ENCODE measurements at places on chromosomes 1 and 21. TPM values are rescaled to one million over a fixed set of nuclear protein-coding genes. Genes with fewer than 3 reads are reported as not detected.

GRCh38 chr1:94820936-94821335 is 779 bp downstream of the SLC44A3 start:
- no peak for DNase-seq

DNA sequence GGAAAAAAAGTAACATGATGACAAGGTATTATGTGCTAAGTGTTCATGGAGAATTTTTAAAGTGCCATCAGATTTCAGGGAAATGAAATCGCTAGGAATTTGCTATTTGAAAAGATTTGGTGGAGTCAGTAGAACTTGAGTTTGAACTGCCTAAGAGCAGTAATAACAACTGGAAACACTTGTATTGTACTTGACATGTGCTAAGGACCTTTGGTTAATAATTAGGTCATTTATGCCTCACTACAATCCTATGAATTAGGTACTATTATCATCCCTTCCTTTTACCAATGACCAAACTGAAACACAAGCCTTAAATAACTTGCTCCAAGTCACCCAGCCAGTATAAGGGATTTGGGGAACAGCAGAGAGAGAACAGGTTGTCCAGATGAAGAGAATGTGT is 133.4 kb downstream of the NTNG1 start:
- DNase-seq = no peak

- DNase-seq = no peak
Observed at GRCh38 chr21:19197950-19198349, 794.4 kb upstream of the TMPRSS15 start.

DNA sequence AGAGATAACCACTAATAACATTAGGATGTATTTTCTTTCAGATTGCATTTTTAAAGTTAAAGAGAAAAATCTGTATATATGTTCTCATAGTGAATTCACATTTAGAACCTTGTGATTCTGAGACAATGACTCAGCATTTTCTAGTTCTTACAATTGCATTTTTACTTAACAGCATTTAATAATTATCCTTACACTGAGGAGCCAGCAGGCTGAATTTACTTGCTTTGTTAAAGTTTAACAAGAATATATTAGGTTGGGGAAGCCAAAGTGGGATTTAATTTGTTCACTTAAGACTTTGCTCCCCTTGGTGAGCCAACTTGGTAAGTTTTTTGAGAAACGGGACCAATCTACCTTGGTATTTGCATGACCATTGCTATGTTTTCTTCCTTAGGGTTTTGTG is 4.5 kb downstream of the PATJ start:
- DNase-seq = peak; percentile 25

GRCh38 chr1:248306103-248306502 is 2.9 kb upstream of the OR2T12 start:
- DNase-seq = no peak

DNA sequence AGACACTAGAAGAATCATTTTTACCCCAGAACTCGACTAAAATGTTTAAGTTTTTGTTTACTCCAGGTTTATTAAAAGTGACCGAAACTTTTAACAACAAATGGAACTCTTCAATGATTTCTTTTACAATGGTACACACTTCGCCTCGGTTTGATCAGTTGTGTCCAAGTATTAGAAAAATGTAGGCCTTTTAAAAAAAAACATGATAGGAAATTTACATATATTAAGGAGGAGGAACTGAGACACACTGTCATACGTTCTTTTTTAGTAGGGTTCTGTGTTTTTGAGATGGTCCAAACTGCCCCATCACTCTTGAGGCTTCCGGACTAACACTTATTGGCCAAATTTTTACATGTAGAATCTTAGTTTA is 1.3 kb downstream of the PRDM2 start:
- DNase-seq = no peak

- DNase-seq = peak; percentile 9
Observed at GRCh38 chr1:160416369-160416768, 16.0 kb downstream of the VANGL2 start.

The OR1C1 gene
- not detected for total RNA-seq

GRCh38 chr1:30966690-30967369 is 58.3 kb upstream of the SDC3 start:
- peak; percentile 83 for DNase-seq

- no peak for DNase-seq
Observed at GRCh38 chr1:56774067-56774609, 45.1 kb downstream of the FYB2 start.

DNA sequence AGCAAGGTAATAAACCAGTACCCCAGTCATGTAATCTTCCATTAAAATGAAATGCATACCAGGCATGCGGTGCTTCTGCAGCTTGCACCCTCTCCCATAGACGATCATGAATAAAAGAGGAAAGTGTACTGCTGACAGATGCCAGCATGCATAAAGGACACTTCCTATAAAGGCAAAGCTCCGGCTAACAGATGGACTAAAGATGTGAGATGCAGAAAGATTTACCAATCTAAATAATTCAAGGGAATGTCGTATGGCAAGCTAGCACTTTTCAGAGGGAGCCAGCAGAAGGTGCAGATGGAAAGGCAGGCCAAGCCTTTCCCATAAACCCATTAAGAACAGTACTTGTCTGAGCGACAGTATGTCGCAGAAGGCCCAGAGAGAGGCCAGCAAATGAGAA is 542.0 kb downstream of the NUF2 start:
- DNase-seq = no peak

DNA sequence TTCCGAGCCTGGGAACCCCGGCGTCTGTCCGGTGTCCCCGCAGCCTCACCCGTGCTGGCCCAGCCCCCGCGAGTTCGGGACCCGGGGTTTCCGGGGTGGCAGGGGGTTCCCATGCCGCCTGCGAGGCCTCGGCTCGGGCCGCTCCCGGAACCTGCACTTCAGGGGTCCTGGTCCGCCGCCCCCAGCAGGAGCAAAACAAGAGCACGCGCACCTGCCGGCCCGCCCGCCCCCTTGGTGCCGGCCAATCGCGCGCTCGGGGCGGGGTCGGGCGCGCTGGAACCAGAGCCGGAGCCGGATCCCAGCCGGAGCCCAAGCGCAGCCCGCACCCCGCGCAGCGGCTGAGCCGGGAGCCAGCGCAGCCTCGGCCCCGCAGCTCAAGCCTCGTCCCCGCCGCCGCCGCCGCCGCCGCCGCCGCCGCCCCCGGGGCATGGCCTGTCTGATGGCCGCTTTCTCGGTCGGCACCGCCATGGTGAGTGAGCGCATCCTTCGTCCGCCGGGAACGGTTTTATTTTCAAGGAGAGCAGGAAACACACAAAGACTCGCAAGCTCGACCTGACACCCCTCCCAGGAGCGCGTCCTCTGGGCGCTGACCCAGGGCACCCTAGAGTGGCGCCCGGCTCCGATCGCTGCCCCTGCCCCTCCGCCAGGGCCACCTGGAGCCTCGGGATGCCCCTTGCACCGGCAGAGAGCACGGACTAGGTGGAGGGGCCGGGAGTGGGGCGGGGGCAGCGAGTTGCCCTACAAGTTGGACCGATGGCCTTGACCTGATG is at the start of gene ABCG1:
Gene ABCG1, plus strand, starts transcription at position 305 of the 770 bp plus-strand sequence. Its CDS starts 123 bp downstream, at position 428.
- no peak for DNase-seq

The SGIP1 gene
- 98.9 TPM for total RNA-seq

GRCh38 chr1:110084227-110085078 is 14.0 kb upstream of the ALX3 start:
- DNase-seq = peak; percentile 57

DNA sequence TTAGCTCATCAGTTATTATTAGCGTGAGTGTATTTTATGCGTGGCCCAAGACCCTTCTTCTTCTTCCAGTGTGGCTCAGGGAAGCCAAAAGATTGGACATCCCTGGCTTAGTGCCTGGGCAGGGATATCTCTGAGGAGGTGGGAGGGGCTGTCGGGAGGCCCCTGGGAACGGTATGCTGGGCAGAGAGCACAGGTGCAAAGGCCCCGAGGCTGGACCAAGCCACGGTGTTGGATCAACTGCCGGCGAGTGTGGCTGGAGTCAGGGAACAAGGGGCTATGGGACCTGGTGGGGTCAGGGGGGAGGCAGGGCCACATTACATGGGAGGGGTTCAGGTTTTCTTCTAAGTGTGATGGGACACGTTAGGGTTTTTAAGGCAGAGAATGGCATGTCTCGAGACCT is 62.7 kb downstream of the FHAD1 start:
- DNase-seq = no peak

DNA sequence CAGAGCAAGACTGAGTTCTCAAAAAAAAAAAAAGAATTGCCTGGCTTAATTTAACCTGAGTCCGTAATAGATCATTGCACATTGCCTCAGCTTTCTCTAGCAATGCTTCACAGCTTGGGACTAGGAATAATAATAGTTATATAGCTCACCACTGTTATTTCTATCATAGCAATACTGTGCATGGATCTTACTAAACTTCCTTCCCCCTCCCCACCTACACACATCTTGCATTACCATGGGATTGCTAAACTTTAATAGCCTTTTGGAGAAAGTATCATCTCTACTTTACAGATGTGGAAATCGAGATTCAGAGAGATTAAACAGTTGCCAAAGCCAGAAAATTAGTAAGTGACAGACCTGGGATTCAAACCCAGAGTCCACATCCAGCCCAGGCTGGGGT is 99.4 kb downstream of the ATP5PO start:
- DNase-seq = no peak

DNA sequence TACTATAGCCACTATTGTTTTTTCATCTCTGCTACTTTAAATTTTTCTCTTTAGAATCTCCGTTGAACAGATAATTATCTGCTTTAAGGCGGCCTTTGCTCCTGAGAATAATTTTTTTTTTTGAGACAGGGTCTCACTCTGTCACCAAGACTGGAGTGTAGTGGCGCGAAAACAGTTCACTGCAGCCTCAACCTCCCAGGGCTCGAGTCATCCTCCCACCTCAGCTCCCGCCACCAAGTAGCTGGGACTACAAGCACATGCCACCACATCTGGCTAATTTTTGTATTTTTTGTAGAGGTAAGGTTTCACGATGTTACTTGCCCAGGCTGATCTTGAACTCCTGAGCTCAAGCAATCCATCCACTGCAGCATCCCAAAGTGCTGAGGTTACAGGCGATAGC is 28.6 kb downstream of the TRIT1 start:
- no peak for DNase-seq

The SPRR2A gene
- not detected for total RNA-seq

DNA sequence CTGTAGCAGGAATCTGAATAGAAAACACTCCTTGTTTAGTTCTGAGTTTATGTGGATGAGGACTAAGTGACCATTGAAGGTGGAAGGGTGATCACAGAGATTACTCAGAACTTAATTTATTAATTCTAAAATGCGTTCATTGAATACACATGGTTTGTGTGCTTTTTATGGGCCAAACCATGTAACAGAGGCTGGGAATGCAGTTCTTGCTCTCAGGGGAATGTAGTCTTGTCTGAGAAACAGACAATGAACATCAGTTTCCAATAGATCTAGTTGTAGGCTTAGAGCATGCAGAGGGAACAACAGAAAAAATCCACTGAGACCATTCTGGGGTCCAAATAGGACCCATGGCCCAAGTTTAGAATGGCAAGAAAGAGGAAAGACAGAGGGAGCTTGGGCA is 46.1 kb downstream of the ITSN1 start:
- peak; percentile 45 for DNase-seq

The TMEM79 gene
- total RNA-seq = 1.3 TPM

All from fibroblast of villous mesenchyme (primary cell).